ENCODE measurements at places on chromosomes 3 and 15. TPM values are rescaled to one million over a fixed set of nuclear protein-coding genes. Genes with fewer than 3 reads are reported as not detected.
A peak's percentile ranks its signal among the peaks of the same experiment; 100 is the strongest.

Gene CAV3
- not detected for total RNA-seq

Gene DCLK3
- total RNA-seq: 0.05 TPM

Gene RETNLB
- total RNA-seq: not detected

Gene CAMK2N2
- 1.2 TPM for total RNA-seq

Gene CCDC13
- total RNA-seq: not detected

Gene DUOXA2
- total RNA-seq: 0.13 TPM

Gene SMCO1
- total RNA-seq: not detected

DNA sequence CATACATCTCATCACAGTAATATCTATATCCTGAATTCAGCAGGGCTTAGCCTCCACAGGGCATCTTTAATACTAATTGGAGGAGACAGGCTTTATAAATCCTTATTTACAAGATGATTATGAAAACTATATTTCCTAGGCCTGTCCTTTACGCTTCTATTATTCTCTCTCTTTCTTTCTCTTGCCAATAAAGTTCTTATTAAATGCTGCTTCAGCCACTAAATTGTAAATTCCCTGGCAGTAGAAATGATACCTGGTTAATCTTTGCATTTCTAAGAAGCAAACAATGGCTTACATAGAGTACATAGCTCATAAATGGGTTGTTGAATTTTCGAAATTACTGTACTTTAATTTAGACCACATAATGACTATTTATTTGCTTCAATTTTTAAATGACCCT, 43.5 kb downstream of the TNIK start:
- H3K27ac ChIP-seq: no peak overlapping the region
- H3K4me1 ChIP-seq: peaks cover 44% of the 10 kb centered on the region
- ATAC-seq: no peak
- no peak overlapping the region for H3K4me3 ChIP-seq
- H3K36me3 ChIP-seq: no peaks in the 10 kb centered on the region
- H3K27me3 ChIP-seq: no peaks in the 10 kb centered on the region

GRCh38 chr3:140848666-140849065, 93.0 kb upstream of the SLC25A36 start:
- H3K36me3 ChIP-seq: no peaks in the 10 kb centered on the region
- ATAC-seq: no peak
- H3K4me3 ChIP-seq: no peak overlapping the region
- no peaks in the 10 kb centered on the region for H3K4me1 ChIP-seq
- H3K27ac ChIP-seq: no peak overlapping the region

DNA sequence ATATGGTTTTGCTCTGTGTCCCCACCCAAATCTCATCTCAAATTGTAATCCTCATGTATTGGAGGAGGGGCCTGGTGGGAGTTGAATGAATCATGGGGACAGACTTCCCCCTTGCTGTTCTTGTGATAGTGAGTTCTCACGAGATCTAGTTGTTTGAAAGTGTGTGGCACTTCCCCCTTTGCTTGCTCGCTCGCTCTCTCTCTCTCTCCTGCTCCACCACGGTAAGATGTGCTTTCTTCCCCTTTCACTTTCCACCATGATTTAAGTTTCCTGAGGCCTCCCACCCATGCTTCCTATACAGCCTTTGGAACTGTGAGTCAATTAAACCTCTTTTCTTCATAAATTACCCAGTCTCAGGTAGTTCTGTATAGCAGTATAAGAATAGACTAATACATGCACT, 60.7 kb downstream of the GSK3B start:
- H3K4me1 ChIP-seq: peaks cover 16% of the 10 kb centered on the region
- H3K4me3 ChIP-seq: no peak overlapping the region
- no peak for ATAC-seq
- no peak overlapping the region for H3K27ac ChIP-seq
- H3K36me3 ChIP-seq: peaks cover 2% of the 10 kb centered on the region

DNA sequence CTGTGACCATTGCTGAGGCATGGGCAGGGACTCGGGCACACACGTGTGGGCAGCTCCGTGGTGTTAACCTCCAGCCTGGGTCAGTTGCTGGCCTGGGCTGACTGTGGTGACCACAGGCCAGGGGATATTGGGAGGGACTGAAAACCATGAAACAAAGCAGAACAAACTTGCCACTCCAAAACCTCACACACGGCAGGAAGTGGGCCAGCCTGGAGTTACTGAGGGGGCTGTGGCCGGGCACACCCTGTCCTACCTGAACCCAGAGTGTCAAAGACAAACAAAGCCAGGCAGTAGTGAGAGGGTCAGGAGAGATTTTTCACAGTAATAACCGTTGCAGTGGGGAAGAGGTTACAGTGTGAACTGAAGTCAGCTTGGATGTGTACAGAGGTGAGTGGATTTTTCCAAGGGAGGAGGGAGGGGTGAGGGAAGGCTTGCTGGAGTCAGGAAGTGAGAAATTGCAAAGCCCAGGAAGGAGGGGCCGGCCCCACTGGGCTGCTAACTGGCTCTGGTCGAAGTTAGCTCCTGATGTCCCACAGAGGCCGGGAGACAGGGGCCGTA, 40.0 kb upstream of the ATP10A start:
- no peak for ATAC-seq
- no peaks in the 10 kb centered on the region for H3K27me3 ChIP-seq
- H3K4me3 ChIP-seq: no peak overlapping the region
- H3K36me3 ChIP-seq: no peaks in the 10 kb centered on the region
- no peaks in the 10 kb centered on the region for H3K4me1 ChIP-seq

- H3K4me3 ChIP-seq: no peak overlapping the region
- no peak overlapping the region for H3K27ac ChIP-seq
- H3K36me3 ChIP-seq: no peaks in the 10 kb centered on the region
- no peaks in the 10 kb centered on the region for H3K27me3 ChIP-seq
- H3K4me1 ChIP-seq: no peaks in the 10 kb centered on the region
These were observed 59.2 kb upstream of the IL12A start for GRCh38 chr3:159929171-159930141.

DNA sequence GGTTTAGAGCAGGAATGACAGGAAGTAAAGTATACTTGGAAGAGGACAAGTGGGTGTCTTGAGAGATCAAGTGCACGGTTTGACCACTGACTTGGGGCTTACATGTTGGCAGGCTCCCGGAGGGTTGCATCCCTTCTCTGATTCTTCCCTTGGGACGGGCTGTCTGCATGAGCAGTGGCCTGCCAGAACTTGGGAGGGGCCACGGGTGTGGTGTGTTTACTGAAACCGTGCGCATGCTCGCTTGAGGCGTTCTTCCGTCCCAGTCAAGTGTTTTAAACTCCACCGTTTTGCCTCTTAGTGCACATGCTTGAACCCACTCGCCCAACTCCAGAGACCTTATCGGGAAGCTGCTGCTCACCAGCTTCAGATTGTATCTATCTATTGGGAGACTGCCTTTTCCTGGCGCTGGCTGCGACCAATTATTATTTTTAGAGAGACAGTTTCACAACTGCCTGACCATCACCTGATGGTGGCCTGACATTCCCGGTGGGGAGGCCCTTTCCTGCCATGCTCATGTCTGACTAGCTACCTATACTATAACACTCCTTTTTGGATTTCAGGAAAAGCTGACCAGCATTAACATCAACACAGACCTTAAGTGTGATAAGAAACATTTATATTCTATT, 14.9 kb upstream of the C3orf22 start:
- H3K4me1 ChIP-seq: no peaks in the 10 kb centered on the region
- peaks cover 39% of the 10 kb centered on the region for H3K27me3 ChIP-seq
- no peak overlapping the region for H3K27ac ChIP-seq
- H3K4me3 ChIP-seq: no peak overlapping the region

GRCh38 chr3:150348500-150348899, 59.6 kb upstream of the TSC22D2 start:
- peaks cover 38% of the 10 kb centered on the region for H3K27me3 ChIP-seq
- ATAC-seq: peak; percentile 96
- H3K27ac ChIP-seq: peak overlapping the region; percentile 25
- no peaks in the 10 kb centered on the region for H3K36me3 ChIP-seq

DNA sequence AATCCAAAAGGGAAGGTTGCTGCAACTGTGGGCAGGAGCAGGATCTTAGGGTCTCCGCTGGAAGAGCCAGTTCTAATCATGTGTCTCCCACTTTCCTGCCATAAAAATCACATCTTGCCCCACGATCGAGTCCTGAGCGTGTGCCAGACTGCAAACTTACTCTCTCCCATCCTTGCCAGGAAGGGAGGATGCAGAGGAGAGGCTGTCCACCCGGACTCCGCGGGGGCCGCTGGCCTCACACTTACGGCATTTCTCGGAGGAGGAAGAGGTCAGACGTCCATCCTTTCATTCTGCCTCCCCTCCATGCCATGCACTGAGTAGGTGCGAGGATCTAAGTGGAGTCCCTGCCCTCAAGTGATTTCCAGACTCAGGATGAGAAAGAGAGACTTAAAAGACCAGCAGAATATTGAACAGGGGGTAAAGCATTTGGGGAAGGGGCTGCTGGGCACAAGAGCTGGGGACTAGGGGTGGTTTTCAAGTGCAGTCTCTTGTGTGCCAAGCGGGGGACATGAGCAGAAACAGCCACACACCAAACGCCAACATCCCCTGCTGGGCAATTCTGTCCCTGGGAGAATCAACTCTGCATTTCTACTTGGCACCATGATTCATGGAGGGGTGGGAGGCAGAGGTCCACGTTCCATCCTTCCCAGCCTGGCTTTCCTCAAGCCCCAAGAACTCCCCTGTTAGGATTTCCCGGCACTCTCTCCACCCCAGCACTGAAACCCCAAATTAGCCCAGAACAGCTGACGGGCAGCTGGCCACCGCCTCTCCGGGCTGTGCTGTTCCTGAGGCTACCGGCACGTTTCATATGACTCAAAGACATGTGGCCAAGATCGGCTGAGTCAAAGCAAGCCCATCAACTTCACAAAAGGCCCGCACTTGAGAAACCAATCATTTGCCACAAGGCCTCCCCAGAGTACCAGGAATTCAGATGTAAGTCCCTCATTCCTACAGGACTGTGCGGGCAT, 11.6 kb downstream of the OXTR start:
- no peak overlapping the region for H3K27ac ChIP-seq
- H3K27me3 ChIP-seq: peaks cover 7% of the 10 kb centered on the region
- no peaks in the 10 kb centered on the region for H3K4me1 ChIP-seq
- no peak overlapping the region for H3K4me3 ChIP-seq
- no peaks in the 10 kb centered on the region for H3K36me3 ChIP-seq
- no peak for ATAC-seq

- H3K36me3 ChIP-seq: no peaks in the 10 kb centered on the region
- peak; percentile 75 for ATAC-seq
- no peak overlapping the region for H3K4me3 ChIP-seq
- no peaks in the 10 kb centered on the region for H3K27me3 ChIP-seq
These were observed 356.0 kb upstream of the RBMS3 start for GRCh38 chr3:28924744-28925360.

DNA sequence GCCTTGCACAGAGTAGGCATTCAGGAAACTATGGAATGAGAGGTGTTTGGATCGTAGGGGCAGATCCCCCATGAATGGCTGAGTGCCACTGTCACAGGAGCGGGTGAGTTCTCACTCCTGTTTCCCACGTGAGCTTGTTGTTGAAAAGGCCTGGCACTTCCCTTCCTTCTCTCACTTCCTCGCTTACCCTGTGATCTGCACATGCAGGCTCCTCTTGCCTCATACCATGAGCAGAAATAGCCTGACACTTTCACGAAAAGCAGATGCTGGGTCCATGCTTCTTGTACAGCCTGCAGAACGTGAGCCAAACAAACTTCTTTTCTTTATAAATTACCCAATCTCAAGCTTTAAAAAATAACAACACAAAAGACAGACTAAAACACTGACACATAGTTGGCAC, 55.4 kb downstream of the AGBL1 start:
- no peaks in the 10 kb centered on the region for H3K4me1 ChIP-seq
- no peak overlapping the region for H3K4me3 ChIP-seq
- H3K27ac ChIP-seq: no peak overlapping the region
- no peaks in the 10 kb centered on the region for H3K36me3 ChIP-seq
- no peak for ATAC-seq

- H3K4me3 ChIP-seq: no peak overlapping the region
- peaks cover 7% of the 10 kb centered on the region for H3K4me1 ChIP-seq
- no peaks in the 10 kb centered on the region for H3K36me3 ChIP-seq
- H3K27ac ChIP-seq: peak overlapping the region; percentile 66
These were observed 56.8 kb downstream of the FGD5 start for GRCh38 chr3:14875411-14876175.

GRCh38 chr15:55343168-55343567, 24.1 kb downstream of the PIGB start:
- H3K4me1 ChIP-seq: no peaks in the 10 kb centered on the region
- H3K27ac ChIP-seq: no peak overlapping the region
- no peak overlapping the region for H3K4me3 ChIP-seq
- H3K27me3 ChIP-seq: no peaks in the 10 kb centered on the region
- no peak for ATAC-seq

Measured in activated T-helper 17 cell treated with anti-CD3 and anti-CD28 coated beads, Interleukin-2, amount 50 U/mL, for 72 hours (primary cell).